Right forelimb (tissue), 1 donor: ENCODE measurements at places on chromosomes 7 and 10.

DNA sequence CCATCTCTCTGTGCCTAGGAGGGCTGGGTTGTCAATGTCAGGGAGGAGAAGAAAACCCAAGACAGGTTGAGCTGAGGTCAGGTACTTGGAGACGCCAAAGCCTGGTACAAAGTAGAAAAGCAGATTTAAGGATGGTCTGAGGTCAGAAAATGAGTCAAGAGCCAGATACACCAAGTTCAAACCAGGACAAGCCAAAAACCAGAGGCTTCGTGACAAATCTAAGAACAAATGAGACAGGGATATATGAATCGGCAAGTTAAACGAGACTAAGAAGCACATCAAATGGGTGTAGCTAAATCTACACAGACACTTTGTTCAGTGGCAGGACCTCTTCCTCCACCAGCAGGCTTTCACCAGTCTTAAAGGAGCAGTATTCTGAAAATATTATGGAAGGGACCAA, 34.2 kb downstream of the C7orf33 start:
- no peak for DNase-seq

DNA sequence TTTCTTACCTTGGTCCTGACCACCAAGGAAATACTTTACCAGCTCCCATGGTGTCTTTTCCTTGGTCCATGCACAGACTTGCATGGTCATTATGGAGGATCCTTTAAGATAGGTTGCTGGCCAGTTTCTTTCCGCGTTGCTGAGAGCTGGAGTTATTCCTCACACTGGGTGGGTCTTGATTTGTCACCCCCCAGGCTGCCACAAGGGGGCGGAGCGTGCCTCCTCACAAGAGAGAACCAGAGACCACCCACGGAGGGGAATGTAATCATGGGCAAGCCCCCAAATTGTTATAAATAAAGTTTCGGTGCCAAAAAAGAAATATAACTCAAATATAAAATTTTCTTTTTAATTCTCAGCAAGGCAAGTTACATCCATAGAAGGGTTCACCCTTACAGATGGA, 10.5 kb upstream of the TRIM24 start:
- no peak for DNase-seq

DNA sequence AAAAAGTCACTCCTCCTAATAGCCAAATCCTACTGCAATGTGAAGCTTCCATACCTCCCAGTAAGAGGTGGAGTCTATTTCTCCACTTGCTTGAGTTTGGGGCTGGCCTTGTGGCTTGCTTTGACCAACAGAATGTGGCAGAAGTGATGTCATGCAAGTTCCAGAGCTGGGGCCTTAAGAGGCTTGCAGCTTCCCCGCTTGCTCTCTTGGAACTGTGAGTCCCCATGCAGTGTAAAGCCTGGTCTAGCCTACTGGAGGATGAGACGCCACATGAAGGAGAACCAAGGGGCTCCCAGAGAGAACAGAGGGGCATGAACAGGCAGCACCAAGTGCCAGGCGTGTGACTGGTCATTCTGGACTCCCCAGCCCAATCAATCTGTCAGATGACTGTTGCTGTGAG, 58.6 kb upstream of the OPALIN start:
- no peak for DNase-seq

DNA sequence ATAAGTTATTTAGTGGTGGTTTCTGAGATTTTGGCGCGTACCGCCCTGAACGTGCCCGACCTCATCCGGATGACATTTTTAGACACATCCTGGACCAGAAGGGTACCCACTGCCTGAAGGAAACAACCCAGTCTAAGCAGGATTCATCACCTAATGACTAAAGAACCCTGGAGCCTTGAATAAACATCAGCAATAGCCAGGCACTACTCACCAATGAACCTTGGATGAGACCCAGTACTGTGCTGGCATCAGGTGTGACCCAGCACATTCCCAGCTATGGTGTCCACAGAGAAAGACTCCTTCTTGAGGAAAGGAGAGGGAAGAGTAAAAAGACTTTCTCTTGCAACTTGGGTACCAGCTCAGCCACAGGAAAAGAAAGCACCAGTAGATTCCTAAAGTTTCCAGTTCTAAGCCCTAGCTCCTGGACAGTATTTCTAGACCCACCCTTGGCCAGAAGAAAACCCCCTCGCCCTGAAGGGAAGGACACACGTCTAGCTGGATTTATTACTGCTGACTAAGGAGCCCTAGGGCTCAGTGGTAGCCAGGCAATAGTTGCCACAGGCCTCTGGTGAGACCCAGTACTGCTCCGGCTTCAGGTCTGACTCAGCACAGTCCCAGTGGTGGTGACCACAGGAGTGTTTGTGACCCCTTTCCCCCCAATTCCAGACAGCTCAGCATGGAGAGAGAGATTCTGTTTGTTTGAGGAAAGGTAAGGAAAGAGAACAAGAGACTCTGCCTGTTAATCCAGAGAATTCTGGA, 32.5 kb downstream of the ZNF277 start:
- DNase-seq: no peak

- no peak for DNase-seq
Observed at GRCh38 chr7:124713086-124713485, 52.5 kb downstream of the GPR37 start.

DNA sequence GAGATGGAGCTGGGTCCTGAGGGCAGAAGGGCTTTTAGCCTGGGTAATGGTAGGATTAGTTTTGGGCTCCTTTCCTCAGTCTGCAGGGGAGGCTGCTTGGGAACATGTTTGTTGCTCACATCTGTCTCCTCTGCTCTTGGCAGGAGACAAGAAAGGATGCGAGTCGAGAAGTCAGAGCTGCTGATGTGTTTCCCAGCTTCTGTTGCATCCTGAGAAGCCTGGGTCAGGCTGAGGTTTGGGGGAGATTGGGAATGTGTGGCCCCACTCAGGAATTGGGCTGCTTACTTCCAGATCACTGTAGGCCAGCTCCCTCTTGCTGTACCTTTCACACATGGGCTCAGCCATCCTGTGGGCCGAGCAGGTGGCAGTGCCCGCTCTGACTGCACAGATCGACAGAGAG, 79.2 kb downstream of the CCNY start:
- DNase-seq: no peak

DNA sequence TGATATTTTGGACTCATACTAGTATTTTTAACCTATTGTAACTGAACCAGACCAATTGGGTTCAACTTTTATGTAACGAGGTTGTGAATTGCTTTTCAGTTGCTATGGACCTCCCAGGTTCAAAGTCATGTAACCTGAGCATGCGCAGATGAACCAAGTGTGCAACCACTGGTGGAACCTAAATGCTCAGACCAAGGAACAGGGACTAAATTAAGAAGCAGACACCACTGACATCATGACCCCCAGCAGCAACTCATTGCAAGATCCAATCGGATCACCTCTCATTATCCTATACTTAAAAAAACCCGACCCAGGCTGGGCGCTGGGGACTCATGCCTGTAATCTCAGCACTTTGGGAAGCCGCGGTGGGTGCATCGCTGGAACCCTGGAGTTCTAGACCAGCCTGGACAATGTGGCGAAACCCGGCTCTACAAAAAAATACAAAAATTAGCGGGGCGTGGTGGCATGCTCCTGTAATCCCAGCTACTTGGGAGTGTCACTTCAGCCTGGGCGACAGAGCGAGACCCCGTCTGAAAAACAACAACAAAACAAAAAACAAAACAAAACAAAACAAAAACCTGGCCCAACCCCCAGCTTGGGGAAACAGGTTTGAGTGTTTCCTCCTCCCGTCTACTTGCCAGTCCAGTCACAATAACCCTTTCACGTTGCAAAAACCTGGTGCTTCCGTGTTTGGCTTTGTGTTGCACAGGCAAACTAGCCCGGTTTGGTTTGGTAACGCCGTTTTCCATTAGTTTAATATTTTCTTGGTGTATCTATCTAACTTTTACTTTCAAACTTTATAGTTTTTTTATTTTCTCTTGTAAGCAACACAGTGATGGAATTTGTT, 11.3 kb upstream of the ZNF518A start:
- no peak for DNase-seq

- DNase-seq: no peak
Observed at GRCh38 chr10:3745521-3745920, 39.5 kb downstream of the KLF6 start.

- no peak for DNase-seq
Observed at GRCh38 chr10:113283189-113283588, 269.7 kb upstream of the HABP2 start.

GRCh38 chr7:47428768-47429472, 153.0 kb downstream of the TNS3 start:
- DNase-seq: no peak

GRCh38 chr7:128405471-128406313, 4.1 kb downstream of the IMPDH1 start:
- peak; percentile 65 for DNase-seq

GRCh38 chr7:156000601-156001396, 188.5 kb upstream of the SHH start:
- no peak for DNase-seq

DNA sequence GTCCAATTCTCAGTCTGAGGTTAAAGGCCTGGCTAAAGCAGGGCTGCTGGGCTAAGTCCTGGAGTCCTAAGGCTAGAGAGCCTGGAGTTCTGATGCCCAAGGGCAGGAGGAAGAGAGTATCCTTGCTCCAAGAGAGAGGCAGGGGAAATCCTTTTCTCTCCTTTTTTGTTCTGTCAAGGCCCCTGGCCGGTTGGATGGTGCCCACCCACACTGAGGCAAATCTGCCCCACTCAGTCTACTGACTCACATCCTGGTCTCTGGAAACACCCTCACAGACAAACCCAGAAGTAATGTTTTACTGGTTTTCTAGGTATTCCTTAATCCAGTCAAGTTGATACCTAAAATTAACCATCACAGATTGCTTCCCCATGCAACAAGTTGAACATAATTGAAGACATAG, 23.0 kb downstream of the ZNF518A start:
- no peak for DNase-seq

DNA sequence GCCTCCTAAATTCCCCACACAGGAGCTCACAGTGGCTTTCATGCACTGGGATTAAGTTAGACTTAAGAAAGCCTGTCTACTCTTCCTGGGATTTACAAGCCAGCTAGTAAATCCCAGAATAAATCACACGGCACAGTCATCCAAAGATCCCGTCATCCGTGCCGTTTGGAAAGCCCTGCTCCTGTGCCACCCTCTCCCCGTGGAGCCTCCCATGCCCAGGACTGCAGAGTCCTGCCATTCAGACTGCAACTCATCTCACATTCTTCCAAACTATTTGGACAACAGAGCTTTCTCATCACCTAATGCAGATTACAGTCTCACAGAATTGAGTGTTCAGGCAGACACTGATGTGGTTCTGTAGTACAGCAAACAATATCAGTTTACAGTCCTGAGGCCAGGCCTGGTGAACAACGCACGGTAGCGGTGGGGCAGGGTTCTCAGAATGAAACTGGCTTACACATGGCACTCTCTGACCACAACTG, 166.5 kb downstream of the EGFR start:
- no peak for DNase-seq

GRCh38 chr7:145718129-145718528, 398.5 kb upstream of the CNTNAP2 start:
- DNase-seq: no peak

DNA sequence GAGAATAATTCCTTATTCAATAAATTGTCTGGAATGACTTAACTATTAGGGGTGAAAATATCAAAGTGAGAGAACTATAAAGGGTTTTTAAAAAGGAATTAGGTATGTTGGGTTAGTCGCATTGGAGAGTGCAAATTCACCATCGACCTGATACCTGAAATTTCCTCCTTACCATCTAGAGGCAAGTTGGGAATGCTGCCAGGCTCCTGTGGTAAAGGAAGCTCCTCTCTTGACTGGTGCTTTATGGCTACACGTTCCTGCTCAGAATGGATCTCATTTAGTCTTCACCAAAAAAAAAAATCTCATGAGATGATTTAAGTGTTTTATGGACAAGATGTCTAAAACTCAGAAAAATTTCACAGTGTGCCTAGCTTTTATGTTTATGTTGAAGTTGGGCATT, 129.8 kb downstream of the EGFR start:
- no peak for DNase-seq

DNA sequence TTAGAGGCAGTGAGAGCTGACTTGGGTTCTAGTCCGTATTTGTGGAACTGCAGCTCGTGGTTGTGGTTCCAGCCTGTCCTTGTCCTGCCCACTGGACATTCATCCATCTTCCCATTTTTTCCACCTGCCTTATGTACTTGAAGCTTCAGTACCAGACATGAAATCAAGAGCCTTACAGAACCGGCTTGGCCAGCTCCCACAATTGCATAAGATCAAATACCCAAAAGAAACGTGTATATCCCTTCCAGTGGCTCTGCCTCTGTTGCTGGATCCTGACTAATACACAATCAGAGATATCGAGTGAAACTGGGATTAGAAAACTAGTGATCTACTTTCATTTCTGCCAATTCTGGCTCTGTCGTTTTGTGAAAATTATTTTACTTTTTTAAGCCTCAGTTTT, 23.8 kb upstream of the LIPA start:
- DNase-seq: no peak

DNA sequence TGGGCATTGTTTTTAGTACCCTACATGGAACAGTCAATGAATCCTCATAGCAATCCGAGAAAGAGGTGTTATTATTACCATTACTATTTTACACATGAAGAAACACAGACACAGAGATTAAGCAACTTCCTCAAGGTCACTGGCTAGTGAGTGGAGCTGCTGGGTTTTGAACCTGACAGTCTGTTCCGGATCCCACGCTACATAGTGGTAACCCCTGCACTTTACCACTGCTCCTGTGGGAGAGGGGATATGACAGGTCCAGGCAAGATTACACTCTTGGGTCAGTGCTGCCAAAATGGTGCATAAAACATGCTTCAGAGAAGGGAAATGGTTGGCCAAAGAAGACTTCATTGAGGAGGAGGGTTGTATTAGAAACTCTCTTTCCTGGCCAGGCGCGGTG, 185.7 kb downstream of the XPNPEP1 start:
- no peak for DNase-seq

DNA sequence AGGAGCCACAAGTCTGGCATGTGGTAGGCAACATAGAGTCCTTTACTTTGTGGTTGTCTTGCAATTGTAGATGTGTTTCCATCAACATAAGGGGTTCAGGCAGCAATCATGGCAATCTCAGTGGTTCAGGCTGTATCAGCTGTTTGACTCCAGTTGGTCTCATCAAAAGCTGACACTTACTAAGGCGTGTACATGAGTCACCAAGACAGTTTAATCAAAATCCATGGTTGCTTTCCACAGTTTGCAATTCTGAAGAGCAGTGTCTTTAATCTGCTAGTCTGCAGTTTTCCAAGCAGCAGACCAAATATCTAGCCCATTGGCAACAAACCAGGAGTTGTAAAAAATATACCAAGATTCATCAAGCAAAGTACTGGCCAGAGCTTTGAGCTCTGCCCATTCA, 210.2 kb downstream of the MDFIC start:
- DNase-seq: no peak
